Stimulated activated CD4-positive, alpha-beta T cell treated with anti-CD3 and anti-CD28 coated beads, Interleukin-1b, Interleukin-23, amount 100 ng/mL, for 1 hour (primary cell): ENCODE measurements at places on chromosomes 5 and 9.

GRCh38 chr9:35522187-35522586 lies 32.3 kb downstream of the RUSC2 start:
- no peak for DNase-seq

GRCh38 chr5:36447776-36448175 lies 146.1 kb upstream of the RANBP3L start:
- no peak for DNase-seq

- DNase-seq: no peak
Measured at GRCh38 chr5:150000990-150001659, 586 bp downstream of the HMGXB3 start.

GRCh38 chr5:19018822-19019221 lies 969.2 kb downstream of the CDH18 start:
- no peak for DNase-seq

- no peak for DNase-seq
Measured at GRCh38 chr9:21828853-21829410, 26.5 kb downstream of the MTAP start.

GRCh38 chr9:26748449-26749058 lies 144.0 kb downstream of the CAAP1 start:
- no peak for DNase-seq

GRCh38 chr9:133375116-133375723 lies 640 bp downstream of the SURF4 start:
- DNase-seq: no peak

- no peak for DNase-seq
Measured at GRCh38 chr5:115168829-115169486, 750 bp downstream of the TRIM36 start.

GRCh38 chr9:16553869-16554540 lies 316.5 kb downstream of the BNC2 start:
- no peak for DNase-seq

- no peak for DNase-seq
Measured at GRCh38 chr5:180862645-180863044, 1.6 kb upstream of the ZFP62 start.

- no peak for DNase-seq
Measured at GRCh38 chr9:16138561-16139491, 586.0 kb downstream of the CCDC171 start.

DNA sequence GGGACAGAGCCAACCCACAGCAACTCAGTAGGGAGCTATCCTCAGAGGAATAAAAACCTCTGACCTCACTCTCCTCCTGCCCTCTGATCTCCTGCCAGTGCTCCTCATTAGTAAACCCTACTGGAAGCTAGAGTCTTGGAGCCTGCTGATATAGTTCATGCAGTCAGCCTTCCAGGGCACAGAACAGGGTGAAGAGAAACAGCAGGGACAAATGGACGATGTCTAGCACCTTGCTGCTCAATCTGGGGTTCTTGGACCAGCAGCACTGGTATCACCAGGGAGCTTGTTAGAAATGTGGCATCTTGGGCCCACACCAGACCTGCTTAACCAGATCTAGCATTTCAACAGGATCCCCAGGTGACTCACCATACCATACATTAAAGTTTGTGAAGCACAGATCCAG lies 5.5 kb upstream of the GALNT12 start:
- no peak for DNase-seq

GRCh38 chr5:143156572-143156971 lies 246.9 kb downstream of the NR3C1 start:
- DNase-seq: no peak

DNA sequence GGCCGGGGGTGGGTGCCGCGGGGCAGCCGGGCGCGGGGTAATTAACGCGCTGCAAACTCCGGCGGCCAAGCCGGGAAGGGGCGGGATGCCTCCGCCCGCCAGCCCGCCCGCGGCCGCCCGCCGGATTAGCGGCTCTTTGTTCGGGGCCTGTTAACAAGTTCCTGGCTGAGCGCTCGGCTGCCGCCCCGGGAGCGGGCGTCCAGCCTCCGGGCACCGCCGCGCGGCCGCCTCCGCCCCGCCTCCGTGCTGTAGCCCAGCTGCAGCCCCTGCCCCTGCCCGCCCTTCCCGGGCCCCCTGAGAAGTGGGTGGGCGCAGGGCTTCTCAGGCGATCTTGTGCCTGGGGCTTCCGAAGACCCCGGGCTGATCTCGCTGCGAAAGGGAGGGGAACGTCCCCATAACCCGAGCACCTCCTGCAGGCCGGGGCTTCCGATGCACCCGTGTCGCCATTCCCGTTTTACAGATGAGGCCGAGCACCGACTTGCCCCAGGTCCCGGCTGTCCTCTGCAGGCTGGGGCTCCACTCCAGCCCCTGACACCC lies 7.5 kb downstream of the UNC5A start:
- DNase-seq: no peak

DNA sequence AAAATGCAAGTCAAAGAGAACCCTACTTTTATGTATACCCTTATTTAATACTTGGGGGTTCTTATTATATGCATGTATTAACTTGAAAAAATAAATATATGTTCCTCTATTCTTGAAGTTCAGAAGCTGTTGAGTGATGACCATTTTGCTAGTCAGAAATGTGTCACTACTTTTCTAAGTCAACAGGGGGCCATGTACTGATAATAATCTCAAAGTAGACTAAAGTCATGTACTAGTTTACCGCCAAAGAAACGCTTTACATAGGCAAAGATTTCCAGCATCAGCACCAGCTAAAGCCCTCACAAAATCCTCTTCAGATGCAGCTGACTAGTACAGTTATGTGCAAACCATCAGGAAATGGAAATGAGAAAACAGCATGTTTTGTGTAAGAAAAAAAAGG lies 5.7 kb upstream of the BHMT start:
- no peak for DNase-seq

DNA sequence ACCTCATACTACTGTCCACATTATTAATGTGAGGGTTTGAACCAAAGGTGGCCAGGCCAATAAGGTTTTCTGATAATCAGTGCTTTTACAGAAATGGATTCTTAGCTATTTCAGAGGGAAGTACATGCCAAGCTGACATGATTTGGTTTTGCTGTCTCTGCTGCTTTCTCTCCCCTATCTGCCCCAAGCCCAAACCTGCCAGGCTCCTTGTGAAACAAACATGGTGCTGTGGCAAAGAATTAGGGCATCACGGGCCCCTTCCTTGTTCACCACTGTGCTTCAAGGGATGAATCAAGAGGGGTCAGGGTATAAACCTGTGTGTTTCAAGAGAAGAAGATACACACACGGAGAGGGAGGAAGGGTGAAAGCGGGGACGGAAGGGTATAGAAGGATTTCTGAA lies 41.3 kb upstream of the SMU1 start:
- no peak for DNase-seq
